ENCODE measurements at places on chromosomes 13 and 19.

DNA sequence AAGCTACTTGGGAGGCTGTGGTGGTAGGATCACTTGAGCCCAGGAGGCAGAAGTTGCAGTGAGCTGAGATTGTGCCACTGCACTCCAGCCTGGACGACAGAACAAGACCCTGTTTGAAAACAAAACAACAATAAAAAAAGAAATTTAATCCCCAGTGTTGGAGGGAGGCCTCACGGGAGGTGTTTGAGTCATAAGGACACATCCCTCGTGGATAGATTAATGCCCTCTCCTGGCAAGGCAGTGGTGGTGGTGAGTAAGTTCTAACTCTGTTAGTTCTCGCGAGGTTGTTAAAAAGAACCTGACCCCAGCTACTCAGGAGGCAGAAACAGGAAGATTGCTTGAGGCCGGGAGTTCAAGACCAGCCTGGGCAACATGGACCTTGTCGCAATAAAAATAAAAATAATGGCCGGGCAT lies 27.6 kb upstream of the SIN3B start:
- peak; percentile 14 for DNase-seq

DNA sequence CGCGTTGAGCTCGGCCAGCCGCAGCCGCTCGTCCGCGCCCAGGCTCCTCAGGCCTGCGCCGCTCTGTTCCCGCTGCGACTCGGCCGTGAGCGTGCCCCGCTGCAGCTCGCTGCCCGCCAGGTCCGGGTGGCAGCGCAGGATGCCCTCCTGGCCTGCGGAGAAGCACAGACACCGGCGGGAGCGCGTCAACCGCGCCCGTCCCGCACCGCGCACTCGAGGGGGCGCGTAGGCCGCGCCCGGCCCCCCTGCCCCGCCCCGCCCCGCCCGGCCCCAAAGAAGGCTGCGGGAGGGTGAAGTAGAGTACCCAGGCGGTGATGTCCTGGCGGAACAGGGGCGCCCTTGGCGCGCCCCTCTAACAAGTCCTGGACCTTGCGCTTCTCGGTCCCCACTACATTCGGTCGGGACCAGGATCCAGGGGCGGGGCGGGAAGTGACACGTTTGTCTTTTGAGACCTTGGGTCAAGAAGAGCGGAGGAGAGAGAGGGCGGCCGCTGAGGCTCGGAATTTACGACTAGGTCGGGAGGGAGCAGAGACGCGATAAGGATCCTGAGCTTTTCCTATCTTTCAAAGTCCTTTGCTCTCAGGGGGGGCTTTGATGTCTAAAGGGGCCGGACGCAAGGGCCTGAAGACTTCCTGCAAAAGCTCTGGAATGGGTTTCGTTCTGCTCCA lies 9.3 kb upstream of the CDX2 start:
- DNase-seq: no peak

GRCh38 chr13:33287142-33287882 lies 1.8 kb upstream of the STARD13 start:
- DNase-seq: no peak

- DNase-seq: no peak
These were observed 574 bp upstream of the XPO4 start for GRCh38 chr13:20903164-20903475.

DNA sequence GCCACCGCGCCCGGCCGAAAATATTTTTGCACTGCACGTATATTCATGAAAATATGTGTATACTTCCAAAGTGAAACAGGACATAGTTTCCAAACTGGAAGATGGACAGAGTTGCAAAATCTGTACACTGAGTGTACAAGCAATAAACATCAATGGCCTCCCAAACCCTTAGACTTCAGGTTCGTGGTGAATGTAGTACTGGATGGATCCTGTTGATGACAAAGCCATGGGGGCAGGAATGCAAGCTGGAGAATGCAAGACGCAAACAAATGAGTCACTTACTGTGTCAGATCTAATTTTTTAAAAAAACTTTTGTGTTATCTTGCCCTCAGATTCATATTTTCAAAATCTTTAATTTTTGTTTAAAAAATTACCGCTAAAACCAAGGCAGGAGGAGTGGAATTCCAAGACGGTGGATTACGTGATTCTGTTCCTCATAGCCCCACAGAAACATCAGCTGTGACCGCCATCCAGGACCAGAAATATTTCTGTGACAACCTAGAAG lies 12.7 kb upstream of the LILRA2 start:
- no peak for DNase-seq

GRCh38 chr13:31761951-31762350 lies 22.6 kb downstream of the RXFP2 start:
- no peak for DNase-seq

DNA sequence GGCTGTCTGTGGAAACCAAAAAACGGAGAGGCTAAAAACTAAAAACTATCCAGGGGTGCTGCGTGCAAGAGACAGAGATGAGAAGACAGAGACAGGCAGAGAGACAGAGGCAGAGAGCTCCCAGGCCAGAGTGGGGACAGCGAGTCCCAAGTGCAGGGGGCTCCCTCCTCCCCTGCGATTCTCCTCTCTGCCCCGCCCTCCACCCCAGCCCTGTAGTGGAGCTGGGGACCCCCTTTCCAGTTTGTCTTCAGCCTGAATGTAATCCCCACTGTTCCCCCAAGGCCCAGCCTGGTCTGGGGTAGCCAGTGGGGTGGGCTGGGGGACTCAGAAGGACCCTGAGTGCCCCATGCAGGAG lies 2.0 kb downstream of the NFIC start:
- no peak for DNase-seq

- DNase-seq: no peak
These were observed 396 bp downstream of the RTN2 start for GRCh38 chr19:45496349-45496953.

GRCh38 chr13:46337700-46338099 lies 49.4 kb downstream of the RUBCNL start:
- DNase-seq: no peak

GRCh38 chr19:46472592-46472991 lies 1.2 kb upstream of the PNMA8A start:
- DNase-seq: no peak
